ENCODE measurements at places on chromosomes 2 and 18.

DNA sequence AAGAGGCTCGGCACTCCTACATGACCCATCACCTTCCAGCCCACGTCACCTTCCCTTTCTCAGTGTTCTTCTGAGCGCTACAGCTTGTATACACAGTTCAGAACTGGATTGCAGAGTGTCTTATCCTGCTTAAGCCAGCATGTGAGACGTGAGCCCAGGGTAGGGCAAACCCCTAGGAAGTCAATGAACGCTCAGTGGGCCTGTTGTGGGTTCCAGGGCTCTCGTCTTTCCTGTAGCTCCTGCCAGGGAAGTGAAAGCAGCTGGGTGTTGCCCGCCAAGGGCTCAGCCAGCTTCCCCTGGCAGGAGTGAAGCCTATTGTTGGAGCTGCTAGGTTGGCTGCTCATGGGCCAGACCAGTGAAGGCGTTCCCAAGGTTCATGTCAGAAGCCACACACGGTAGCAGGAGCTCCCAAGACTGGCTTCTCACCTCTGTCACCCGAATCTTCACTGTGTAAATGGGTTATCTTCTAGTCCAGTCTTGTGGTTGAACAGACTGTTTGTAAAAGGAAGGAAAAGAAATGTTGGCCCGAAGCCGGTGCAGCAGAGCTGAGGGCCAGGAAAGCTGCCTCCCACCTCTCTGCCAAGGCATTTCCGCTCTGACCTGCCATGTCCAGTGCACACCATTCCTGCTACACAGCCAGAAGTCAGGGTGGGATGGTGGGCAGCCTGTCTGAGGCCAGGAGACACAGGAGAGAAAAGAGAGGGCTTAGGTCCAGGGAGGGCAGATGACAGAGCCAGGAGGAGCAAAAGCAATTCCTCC is 69.6 kb upstream of the RMDN2 start:
- no peak for DNase-seq

GRCh38 chr2:11925295-11926066 is 179.0 kb downstream of the LPIN1 start:
- no peak for DNase-seq

DNA sequence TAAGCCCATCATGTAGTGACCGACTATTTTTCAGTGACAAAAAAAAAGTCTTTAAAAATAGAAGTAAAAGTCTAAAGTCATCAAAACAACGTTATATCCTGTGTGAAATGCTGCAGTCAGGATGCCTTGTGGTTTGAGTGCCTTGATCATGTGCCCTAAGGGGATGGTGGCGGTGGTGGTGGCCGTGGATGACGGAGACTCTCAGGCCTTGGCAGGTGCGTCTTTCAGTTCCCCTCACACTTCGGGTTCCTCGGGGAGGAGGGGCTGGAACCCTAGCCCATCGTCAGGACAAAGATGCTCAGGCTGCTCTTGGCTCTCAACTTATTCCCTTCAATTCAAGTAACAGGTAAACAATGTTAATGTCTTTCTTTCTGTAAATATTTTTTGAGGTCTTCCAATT is at the start of gene CD28:
Gene CD28, plus strand, starts transcription at position 237 of the 400 bp plus-strand sequence. Its CDS starts 58 bp downstream, at position 295.
- DNase-seq: peak; percentile 90

DNA sequence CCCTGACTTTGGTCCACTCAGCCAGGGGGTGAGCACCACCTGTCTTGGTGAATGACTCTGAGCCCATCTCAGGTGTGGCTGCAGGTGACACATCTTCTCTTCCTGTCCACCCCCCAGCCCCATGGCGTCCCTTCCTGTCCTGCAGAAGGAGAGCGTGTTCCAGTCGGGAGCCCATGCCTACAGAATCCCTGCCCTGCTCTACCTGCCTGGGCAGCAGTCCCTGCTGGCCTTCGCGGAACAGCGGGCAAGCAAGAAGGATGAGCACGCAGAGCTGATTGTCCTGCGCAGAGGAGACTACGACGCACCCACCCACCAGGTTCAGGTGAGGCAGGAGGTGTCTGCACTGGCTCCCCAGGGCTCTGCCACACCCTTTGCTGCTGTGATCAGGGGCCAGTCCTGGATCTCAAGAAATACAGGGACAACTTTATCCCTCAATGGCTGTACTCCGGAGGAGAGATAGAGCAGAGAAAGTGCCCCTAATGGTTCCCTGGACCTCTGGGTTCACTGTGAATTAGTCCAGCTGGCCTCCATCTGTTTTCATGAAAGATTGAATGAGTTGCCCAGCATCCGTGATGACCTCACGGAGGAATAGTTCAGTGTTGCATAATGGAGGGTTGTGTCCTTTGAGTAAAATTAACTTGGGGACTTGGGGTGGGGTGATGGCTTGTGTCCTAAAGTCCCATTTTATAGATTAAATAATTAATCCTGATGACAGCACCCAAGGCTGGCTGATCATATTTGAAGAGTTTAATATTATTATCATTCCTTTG is at the start of gene NEU2:
Gene NEU2, plus strand, starts transcription at position 122 of the 770 bp plus-strand sequence. Its CDS starts 0 bp downstream, at position 122.
- DNase-seq: no peak

DNA sequence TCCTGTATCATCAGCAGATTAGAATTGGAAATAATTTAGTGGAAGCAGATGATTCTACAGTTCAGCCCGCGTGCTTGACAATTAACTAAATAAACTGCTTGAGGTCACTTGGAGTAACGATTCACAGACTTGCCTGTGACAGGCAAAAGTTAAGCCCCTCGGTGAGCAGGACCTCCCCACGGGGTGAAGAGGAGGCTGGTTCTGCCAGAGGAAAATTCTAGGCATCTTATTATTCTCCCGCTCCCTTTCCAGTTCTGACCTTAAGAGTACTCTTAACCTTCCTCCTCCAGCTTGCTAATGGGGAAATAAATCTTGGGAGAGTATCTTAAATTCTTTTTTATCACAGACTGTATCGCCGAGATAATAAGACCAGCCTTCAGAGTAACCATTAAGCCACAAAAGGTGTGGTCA is 169.7 kb upstream of the SMAD2 start:
- no peak for DNase-seq

GRCh38 chr18:56085551-56085950 is 497.6 kb upstream of the TCF4 start:
- no peak for DNase-seq

DNA sequence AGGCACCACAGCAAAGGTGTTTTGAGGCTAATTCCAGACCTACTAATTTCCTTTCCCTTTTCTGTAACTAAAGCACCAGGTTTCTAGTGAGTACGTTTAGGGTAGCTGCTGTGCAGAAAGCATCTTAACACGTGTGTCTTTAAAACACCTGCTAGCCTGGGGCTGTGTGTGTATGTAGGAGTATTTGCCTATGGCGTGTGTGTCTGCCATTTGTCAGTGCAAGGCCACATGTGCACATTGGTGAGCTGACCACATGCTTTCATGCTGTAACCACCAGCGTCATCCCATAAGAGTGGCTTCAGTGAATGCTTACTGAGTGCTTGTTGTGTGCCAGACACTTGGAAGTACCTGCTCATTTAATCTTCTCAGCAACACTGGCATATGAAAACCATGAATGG is 241.6 kb downstream of the SEPTIN10 start:
- DNase-seq: no peak

DNA sequence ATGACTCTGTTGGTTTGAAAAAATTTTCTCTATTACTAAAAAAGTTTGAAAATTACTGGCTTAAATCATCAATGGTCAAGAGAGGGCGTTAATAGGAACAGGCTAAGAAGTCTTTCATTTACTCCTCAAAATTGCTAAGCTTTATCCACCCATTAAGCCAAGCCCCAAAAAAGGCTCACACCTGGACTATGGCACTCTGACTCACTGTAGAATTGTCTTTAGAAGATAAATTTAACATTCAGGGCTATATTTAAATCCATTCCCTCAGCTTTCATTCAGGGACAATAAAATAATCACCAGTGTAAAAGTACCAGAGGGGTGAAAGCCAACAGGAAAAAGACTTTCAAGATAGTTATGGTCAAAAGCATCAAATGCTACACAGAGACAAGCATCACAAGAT is 80.0 kb downstream of the SESTD1 start:
- no peak for DNase-seq

DNA sequence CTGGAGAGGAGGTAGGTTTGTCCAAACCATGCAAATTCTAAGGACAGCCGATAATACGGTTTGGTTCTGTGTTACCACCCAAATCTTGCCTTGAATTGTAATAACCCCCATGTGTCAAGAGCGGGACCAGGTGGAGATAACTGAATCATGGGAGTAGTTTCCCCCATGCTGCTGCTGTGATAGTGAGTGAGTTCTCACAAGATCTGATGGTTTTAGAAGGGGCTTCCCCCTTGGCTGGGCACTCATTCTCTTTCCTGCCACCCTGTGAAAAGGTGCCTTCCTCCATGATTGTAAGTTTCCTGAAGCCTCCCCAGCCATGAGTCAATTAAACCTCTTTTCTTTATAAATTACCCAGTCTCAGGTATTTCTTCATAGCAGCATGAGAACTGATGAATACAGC is 295.2 kb downstream of the NBAS start:
- DNase-seq: no peak

GRCh38 chr2:208847651-208848050 is 441.1 kb downstream of the PTH2R start:
- no peak for DNase-seq

DNA sequence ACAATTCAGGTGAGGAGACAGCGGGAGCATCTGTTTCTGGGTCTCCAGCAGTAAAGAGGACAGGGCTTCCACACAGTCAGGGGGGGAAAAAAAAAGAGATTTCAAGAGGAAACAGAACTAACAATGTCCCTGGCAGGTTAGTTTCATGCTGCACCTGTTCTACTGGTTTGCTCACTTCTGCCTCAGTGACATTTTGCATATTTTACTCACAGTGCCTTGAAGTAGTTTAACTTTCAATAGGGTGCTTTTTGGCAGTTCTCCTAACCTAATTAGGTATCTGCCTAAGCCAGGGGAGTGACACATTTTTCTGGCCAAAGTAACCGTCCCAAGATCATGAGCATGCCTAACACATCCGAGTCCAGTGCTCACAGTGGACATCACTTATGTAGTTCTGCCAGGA is 109.0 kb upstream of the ALK start:
- DNase-seq: no peak

DNA sequence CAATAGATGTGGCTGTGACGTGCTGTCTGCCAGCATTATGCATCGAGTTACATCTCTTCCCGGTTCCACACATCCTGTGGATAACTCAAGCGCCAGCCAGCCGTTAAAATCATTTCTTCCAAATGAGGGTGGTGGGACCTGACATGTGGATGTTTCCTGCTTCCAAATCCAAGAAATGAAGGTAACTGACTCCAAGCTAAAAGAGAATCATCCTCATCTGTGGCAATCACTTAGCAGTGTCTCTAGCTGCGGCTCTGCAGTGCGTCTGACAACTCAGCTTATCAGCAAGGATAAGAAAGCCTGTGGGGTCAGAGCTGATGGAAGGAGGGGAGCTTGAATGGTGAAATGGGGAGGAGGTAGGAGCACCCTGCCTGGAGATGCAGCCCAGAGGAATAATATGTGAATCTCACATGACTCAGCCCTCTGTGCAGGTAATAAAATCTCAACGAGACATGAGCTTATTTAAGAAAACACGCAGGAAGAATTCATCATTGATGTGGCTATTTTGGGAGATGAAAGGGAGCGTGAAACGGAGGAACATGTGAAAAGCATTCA is 382.2 kb upstream of the TRIB2 start:
- no peak for DNase-seq
